ENCODE measurements at places on chromosomes 1 and 21. TPM values are rescaled to one million over a fixed set of nuclear protein-coding genes. Genes with fewer than 3 reads are reported as not detected.

GRCh38 chr1:3524556-3525203, 70.2 kb downstream of the ARHGEF16 start:
- DNase-seq, result no peak
- H3K4me1 ChIP-seq, result peaks cover 5% of the 10 kb centered on the region
- no peak overlapping the region for H3K27ac ChIP-seq
- no peaks in the 10 kb centered on the region for H3K27me3 ChIP-seq

Gene CRNN
- not detected for total RNA-seq

DNA sequence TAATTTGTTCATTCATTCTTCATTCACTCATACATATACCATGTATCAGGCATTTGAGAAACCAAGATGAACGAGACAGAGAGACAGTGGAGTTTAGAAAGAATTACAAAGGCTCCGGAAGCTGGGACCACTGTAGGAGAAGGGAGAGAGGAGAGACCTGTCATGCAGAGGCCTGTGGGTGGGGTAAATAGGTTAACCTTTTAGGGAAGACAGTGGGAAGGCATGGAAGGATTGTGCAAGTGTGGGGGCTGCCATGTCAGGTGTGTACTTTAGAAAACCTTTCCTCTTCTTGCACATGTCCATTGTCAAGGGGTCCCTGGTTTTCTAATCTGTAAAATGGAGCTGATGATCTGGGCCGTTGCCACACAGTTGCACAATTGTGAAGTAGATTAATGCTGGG, 44.2 kb upstream of the POU3F1 start:
- no peaks in the 10 kb centered on the region for H3K27me3 ChIP-seq
- no peak overlapping the region for H3K27ac ChIP-seq

DNA sequence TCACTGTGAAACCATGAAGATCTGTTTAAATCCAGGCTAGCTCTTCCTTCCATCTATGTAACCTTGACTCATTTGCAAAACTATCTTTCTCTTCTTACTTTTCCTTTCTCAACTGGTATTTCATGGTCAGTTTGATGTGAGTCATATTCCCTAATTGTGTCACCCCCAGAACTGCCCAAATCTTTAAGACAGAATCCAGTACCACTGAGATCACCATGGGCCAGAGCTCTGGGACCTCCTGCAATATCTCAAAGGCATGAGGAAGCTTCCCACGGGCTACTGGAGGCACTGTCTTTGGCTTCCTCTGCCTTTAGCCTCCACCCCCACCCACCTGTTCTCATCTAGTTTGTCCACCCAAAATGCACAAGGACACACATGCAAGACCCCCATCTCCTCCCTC, 274.4 kb upstream of the FMN2 start:
- H3K27ac ChIP-seq, result no peak overlapping the region
- H3K36me3 ChIP-seq, result no peaks in the 10 kb centered on the region
- no peak for DNase-seq
- no peaks in the 10 kb centered on the region for H3K4me1 ChIP-seq
- no peak overlapping the region for H3K4me3 ChIP-seq

GRCh38 chr1:47477595-47478080, 39.8 kb downstream of the FOXD2 start:
- H3K4me1 ChIP-seq, result no peaks in the 10 kb centered on the region
- H3K36me3 ChIP-seq, result no peaks in the 10 kb centered on the region
- no peaks in the 10 kb centered on the region for H3K27me3 ChIP-seq
- H3K27ac ChIP-seq, result no peak overlapping the region

GRCh38 chr21:39108291-39109162, 74.7 kb downstream of the PSMG1 start:
- no peak for DNase-seq
- no peaks in the 10 kb centered on the region for H3K4me1 ChIP-seq
- no peak overlapping the region for H3K27ac ChIP-seq
- H3K4me3 ChIP-seq, result no peak overlapping the region

GRCh38 chr1:12507631-12508030, 110.4 kb downstream of the DHRS3 start:
- peaks cover 14% of the 10 kb centered on the region for H3K36me3 ChIP-seq
- H3K27ac ChIP-seq, result no peak overlapping the region
- no peak for DNase-seq
- no peaks in the 10 kb centered on the region for H3K27me3 ChIP-seq
- H3K4me3 ChIP-seq, result no peak overlapping the region
- no peaks in the 10 kb centered on the region for H3K4me1 ChIP-seq

- no peaks in the 10 kb centered on the region for H3K27me3 ChIP-seq
- H3K4me1 ChIP-seq, result no peaks in the 10 kb centered on the region
- no peak for DNase-seq
- peaks cover 6% of the 10 kb centered on the region for H3K36me3 ChIP-seq
- H3K4me3 ChIP-seq, result no peak overlapping the region
Observed at GRCh38 chr1:77639056-77639455, 43.4 kb downstream of the ZZZ3 start.

DNA sequence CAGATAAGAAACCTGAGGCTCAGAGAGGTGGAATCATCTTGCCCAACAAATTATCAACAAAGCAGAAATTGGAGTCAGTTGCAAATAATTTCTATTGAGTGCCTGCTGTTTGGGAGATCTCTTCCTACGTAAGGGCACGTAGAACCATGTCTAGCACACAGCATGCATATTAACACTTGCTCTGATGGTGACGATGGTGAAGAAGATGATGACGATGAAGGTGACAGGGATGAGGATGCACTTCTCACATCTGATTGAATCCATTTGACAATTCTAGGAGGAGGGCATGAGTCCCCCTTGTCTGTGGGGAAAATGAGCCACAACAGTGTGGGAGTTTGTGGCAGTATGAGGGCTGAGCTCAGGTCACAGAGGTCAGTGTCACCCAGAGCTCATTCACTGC, 183.6 kb downstream of the HIVEP3 start:
- no peaks in the 10 kb centered on the region for H3K4me1 ChIP-seq
- DNase-seq, result no peak
- no peaks in the 10 kb centered on the region for H3K36me3 ChIP-seq
- H3K27ac ChIP-seq, result no peak overlapping the region

GRCh38 chr1:80163686-80164085, 1157.2 kb upstream of the ADGRL4 start:
- no peaks in the 10 kb centered on the region for H3K36me3 ChIP-seq
- H3K4me1 ChIP-seq, result no peaks in the 10 kb centered on the region
- H3K27me3 ChIP-seq, result no peaks in the 10 kb centered on the region
- no peak overlapping the region for H3K27ac ChIP-seq

DNA sequence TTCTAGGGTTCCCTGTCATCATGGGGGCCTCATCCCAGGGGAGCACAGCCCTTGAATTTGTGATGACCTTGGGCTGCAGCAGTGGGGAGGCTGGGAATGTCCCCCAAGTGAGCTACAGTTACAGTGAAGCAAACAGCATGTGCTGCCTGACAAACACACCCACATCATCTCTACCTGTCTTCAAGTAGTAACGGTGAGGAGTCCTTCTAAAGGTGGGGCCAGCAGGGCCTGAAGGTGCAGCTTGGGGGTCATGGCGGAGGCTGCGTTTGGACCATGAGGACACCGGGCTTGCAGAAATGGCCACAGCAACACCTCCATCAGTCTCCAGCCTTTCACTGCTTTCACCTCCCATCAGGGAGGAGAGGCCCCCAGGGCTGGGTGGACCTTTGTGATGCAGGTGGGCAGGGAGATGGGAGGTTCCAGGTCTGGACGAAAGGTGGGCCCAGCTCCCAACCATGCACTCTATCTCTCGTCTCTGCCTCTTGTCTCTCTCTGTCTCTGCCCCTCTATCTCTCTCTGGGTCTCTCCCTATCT, 55.7 kb downstream of the WNT9A start:
- H3K4me3 ChIP-seq, result no peak overlapping the region
- H3K27me3 ChIP-seq, result no peaks in the 10 kb centered on the region
- no peaks in the 10 kb centered on the region for H3K4me1 ChIP-seq
- no peak for DNase-seq

GRCh38 chr1:214913966-214914365, 168.6 kb upstream of the KCNK2 start:
- no peak overlapping the region for H3K4me3 ChIP-seq
- no peak for DNase-seq
- no peaks in the 10 kb centered on the region for H3K4me1 ChIP-seq

GRCh38 chr1:30467101-30467500, 256.3 kb downstream of the MATN1 start:
- no peak overlapping the region for H3K27ac ChIP-seq
- peak; percentile 55 for DNase-seq
- no peaks in the 10 kb centered on the region for H3K27me3 ChIP-seq
- no peak overlapping the region for H3K4me3 ChIP-seq

GRCh38 chr1:1073743-1074587, at the start of gene RNF223:
Gene RNF223 (minus strand): TSS chr1:1074306. CDS start chr1:1072566, 1,740 bp downstream.
- H3K36me3 ChIP-seq, result no peaks in the 10 kb centered on the region
- no peaks in the 10 kb centered on the region for H3K27me3 ChIP-seq
- no peak within 1 kb of the TSS for H3K27ac ChIP-seq
- no peak within 1 kb of the TSS for H3K4me3 ChIP-seq

GRCh38 chr1:223052931-223053330, 90.1 kb downstream of the TLR5 start:
- no peak overlapping the region for H3K4me3 ChIP-seq
- H3K36me3 ChIP-seq, result no peaks in the 10 kb centered on the region
- H3K27ac ChIP-seq, result no peak overlapping the region
- DNase-seq, result no peak
- H3K4me1 ChIP-seq, result no peaks in the 10 kb centered on the region
- H3K27me3 ChIP-seq, result no peaks in the 10 kb centered on the region

Gene IGSF21
- 6.6 TPM for total RNA-seq

Gene HPCAL4
- 5.2 TPM for total RNA-seq

Data from kidney (tissue), 22 donors.